Calu3 (cell line): ENCODE measurements at places on chromosomes 3 and 15. TPM values are rescaled to one million over a fixed set of nuclear protein-coding genes. Genes with fewer than 3 reads are reported as not detected.

- no peak overlapping the region for H3K4me3 ChIP-seq
- no peaks in the 10 kb centered on the region for H3K36me3 ChIP-seq
Measured at GRCh38 chr3:186949281-186949982, 19.1 kb downstream of the ST6GAL1 start.

DNA sequence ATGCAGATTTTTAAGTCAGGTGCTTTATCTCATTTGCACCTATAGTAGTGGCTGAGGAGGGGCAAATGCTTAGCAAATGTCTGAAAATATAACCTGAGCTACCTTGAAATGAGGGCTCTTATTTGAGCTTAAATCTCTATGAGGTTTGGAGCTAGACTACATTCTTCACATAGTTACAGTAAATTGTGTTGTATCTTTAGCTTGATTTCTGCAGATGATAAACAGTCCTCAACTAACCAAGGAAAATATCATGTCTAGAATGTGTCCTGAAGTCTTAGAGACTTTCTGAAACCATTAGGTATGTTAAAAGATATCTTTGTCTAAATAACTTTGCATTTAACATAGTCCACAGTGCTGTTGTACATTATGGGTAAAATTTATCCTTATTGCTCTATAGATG is 127.6 kb downstream of the ATP1B3 start:
- no peaks in the 10 kb centered on the region for H3K36me3 ChIP-seq
- DNase-seq: no peak
- no peak overlapping the region for H3K4me3 ChIP-seq
- H3K4me1 ChIP-seq: no peaks in the 10 kb centered on the region
- H3K27ac ChIP-seq: no peak overlapping the region

Gene KCNMB3
- 4.6 and 6.4 TPM in 2 replicates for total RNA-seq

Gene KNG1
- not detected in 2 replicates for total RNA-seq
